Stimulated activated CD4-positive, alpha-beta T cell treated with anti-CD3 and anti-CD28 coated beads, Interleukin-15, amount 100 ng/mL, for 24 hours (primary cell): ENCODE measurements at places on chromosomes 4 and X.
A peak's percentile ranks its signal among the peaks of the same experiment; 100 is the strongest.

DNA sequence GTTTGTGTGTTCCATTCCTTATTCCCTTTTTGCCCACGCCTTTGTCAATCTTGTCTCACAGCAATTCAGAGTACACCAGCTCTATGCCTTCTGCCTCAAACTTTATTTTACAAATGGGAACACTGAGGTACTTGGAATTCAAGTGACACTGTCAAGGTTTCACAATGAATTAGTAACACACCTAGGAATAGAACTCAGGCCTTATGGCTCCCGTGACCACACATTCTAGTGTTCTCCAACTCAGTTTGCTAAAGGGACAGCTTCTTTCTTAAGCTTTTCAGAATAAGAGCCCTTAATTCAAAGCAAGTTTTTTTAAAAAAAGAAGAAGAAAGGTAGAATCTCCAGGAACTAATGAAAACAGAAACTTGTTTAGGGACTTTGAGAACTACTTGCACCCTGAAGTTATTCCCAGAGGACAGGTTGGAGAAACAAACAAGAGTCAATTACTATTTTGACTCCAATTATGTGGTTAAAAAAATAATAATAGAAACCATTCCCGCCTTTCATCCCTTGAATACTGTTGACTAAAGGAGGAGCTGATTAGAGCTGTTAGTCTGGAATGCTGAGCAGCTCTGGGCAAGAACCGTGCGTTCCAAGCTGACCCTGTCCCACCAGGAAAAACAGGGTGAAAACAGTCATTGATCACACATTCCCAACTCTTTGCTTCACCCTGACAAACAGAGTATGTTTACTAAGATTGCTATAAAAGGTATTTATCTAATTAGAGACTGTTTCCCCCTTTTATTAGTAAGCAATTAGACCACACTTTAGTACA lies 408.8 kb upstream of the CNKSR2 start:
- DNase-seq = no peak

DNA sequence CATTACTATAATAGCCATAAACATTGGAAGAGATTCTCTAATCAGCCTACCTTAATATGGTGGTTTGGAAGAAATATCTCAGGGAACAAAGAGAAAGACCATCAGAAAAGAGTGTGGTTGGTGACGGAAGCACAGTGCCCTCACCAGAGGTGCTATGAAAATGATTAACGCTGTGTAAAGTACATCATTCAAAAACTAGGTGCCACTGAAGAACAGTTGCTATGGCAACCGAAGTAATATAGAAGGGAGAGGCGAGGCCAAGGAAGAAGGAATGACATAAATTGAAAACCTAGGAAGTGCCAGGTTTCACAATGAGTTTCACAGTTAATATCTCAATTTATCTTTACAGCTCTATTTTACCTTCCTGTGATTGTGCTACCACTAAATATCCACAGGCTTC lies 57.0 kb upstream of the ARSJ start:
- DNase-seq = no peak

DNA sequence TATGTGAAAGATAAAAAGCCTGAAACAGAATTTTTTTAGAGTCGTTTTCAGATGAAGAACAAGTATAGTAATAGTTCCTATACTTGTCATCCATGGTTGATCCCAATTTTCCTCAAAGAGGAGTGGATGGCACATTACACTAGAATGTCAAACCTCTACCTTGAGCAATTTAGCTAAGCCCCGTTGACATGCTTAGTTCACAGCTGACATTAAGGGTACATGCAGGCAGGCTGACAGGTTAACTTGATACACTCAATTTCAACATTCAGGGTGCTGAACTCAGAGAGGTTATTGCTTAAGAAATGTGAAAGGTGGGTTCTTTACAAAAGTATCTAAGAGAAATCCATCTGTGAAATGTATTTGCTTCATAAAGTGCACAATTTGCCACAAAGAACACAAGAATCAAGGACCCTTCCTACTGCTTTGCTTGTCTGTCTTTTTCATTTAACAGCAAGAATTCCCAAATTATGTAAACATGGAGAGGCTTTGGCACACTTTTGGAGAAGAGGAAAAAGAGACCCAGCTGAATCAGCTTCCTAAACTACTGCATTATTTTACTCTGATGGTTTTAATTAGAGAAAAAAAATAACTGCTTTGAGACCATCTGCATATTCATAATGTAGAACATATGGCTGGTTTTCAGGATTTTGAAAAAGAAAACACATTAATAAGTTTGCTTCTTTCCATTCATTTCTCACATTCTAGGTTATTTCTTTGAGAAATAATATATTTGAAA lies 122.5 kb upstream of the DDIT4L start:
- no peak for DNase-seq

DNA sequence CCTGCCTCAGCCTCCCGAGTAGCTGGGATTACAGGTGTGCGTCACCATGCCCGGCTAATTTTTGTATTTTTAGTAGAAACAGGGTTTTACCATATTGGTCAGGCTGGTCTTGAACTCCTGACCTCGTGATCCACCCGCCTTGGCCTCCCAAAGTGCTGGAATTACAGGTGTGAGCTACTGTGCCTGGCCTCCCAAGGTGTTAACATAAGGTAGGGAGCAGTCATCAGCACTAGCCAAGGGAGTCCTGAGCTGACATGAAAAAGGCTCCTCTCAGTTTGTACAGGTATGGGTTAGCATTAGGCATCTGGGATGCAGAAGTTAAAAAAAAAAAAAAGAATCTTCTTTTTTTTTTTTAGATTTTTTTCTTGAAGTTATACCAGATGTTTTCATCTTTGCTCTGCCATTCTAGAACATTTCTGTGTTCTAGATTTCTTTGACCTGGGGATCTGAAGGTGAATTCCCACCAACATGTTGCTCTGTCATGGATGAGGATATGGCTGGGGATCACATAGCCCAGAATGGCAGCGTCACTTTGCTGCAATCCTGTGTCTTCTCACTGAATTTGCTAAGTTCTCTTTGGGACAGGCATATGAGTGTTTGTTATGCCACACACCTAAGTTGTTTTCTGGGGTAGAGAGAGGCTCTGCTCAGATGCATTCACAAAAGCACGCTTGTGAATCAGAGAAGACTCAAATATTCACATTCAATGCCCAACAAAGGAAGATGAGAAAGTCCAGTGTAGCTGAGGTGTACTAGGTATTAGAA lies 24.4 kb upstream of the PLA2G12A start:
- peak; percentile 3 for DNase-seq

DNA sequence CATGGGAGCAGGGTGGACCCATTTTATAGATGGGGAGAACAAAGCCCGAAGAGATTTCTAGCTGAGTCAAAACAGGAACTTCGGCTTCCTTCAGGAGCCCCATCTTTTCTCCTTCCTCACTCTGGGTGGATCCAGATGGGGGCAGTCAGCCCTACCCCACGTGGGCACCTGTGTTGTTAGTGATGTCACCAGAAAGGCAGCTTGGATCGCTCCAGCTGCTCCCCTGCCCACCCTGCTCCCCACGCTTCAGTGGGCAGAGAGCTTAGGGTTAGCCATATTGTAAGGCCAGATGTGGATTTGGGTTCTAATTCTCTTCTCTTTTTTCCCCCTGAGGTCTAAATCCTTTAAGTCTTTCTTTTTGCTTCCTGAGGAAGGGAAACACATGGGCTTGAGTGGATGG lies 132.3 kb upstream of the PJA1 start:
- no peak for DNase-seq

DNA sequence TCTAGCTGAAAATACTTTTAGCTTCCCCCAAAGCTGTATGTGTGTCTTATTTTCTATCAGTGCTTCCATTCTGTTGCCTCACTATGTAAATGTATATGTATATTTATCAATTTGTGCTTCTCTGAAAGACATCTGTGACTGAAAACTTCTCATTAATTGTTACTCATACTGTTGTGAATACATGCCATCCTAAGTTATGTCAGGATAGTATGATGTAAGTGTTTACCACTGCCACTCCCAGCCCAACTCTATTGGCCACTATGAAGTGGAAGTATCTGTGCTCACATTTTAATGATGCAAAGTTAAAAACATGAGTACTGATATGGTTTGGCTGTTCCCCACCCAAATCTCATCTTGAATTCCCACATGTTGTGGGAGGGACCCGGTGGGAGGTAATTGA lies 24.4 kb downstream of the GATB start:
- no peak for DNase-seq

GRCh38 chr4:121783210-121783609 lies 17.9 kb upstream of the EXOSC9 start:
- DNase-seq = no peak

- no peak for DNase-seq
Measured at GRCh38 chr4:158933236-158933635, 164.4 kb downstream of the FNIP2 start.

GRCh38 chr4:76926841-76927240 lies 22.7 kb upstream of the SEPTIN11 start:
- DNase-seq = no peak

GRCh38 chr4:186813377-186814068 lies 89.9 kb upstream of the FAT1 start:
- DNase-seq = no peak

DNA sequence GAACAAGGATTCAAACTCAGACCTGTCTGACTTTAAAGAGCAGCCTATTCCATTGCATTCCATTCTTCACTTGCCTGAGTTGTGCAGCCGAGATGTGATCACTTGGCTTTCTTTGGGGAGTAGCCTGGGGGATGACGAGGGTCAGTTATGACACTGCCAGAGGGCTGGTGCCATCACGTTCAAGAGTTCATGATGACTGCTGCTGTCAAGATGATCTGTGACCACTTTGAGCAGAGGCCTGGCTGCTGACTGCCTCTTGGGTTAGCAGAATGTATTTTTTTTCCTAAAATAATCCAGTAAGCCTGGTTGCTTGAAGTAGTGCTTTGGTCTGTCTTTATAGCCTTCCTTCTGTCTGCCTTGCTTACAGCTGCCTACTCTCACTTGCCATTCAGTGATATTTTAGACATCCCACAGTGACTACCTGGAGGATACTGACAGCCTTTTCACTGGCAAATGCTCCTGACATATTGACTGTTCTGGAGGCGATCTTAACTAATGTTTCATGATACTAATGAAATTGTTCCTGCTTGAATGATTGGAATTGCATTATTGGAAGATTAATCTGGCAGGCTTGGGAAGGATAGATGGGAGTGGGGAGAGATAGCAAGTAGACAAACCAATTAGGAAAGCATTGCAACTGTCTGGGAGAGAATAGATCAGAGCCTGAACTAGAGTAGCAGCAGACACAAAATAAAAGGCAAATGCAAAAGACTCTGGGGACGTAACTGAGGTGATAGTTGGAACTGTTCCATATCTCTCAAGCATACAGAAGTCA lies 221.6 kb upstream of the LCORL start:
- no peak for DNase-seq

- DNase-seq = peak; percentile 8
Measured at GRCh38 chr4:42150653-42151567, 1.5 kb downstream of the BEND4 start.

DNA sequence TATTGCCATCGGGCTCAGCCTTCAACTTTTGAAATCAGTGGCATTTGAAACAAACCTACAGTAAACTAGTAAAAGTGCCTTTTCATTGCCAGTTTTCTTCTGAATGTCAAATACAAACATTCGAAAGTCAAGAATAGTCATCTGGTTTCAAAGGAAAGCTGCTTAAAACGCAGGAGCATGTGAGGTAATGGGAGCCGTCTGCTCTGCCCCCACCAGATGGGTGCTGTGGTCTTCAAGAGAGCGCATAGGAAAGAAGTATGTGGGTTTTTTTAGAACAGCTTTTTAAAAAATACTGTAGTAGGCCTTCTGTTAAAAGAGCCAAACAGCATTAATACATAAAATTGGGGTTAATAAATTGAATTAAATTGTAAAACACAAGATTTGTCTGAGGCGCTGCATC lies 88.6 kb downstream of the STOX2 start:
- DNase-seq = no peak

DNA sequence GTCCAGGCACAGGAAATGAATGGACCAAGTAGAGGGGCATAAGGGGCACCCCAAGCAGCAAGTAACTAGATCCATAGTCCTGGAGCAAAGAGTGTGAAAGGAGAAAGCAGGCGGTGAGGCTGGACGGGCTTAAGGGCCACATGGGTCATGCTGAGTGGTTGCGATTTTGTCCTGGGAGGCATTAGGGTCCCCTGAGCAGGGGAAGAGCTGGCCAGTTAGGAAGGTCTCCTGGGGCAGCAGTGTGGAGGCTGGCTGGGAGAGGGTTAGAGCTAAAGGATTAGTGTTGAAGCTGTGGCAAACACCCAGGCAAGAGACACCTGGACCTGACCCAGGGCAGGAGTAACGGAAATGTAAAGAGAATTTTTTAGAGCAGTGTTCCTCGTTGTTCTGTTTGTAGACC lies 26.5 kb downstream of the MYOZ2 start:
- DNase-seq = no peak

DNA sequence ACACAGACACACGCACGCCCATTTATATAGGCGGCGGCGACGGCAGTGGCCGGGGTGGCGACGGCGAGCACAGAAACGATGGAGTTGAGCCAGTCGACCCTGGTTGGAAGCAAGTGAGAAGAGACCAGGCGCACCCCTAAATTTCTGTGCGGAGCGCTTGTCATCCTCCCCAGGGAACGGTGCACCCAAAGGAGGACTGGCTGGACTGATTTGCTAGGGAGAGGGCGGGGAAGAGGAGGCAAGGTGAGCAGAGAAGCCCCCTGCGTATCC lies 302 bp downstream of the NHS start:
- no peak for DNase-seq

- DNase-seq = no peak
Measured at GRCh38 chrX:112521676-112522075, 158.1 kb downstream of the LHFPL1 start.

- no peak for DNase-seq
Measured at GRCh38 chrX:18010253-18010652, 149.2 kb upstream of the RAI2 start.

DNA sequence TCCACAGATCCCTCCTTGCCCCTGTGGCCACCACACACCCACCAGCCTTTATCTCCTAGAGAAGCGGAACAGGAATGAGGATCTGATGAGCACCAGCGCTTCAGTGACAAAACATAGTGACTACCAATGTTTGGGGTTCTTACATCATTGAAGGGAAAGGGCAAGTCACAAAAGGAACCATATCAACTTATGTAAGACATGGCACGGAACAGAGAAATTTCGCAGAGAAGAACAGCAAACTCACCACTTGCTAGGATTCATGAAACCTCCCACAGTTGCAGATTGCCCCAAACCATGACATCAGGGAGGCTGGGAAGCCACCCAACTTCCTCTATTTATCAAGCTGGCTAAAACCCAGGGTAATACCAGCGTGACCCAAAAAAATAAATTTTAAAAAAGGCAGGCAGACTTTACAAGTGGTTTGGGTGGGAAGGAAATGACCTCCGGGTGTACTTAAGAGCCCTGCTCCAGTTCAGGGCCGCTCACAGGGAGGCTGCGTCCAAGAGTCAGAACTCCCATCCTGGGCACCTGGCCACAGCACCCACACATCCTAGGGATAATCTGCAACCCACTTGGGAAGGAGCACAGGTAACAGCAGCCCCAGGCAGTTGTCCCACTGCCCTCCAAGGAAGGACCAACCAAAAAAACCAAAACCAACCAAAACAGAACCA lies 36.0 kb downstream of the ADGRG2 start:
- no peak for DNase-seq
